Muscle of leg (tissue), 16 donors: ENCODE measurements at places on chromosomes 7 and 10. TPM values are rescaled to one million over a fixed set of nuclear protein-coding genes. Genes with fewer than 3 reads are reported as not detected.

Gene UTF1
- total RNA-seq = not detected

DNA sequence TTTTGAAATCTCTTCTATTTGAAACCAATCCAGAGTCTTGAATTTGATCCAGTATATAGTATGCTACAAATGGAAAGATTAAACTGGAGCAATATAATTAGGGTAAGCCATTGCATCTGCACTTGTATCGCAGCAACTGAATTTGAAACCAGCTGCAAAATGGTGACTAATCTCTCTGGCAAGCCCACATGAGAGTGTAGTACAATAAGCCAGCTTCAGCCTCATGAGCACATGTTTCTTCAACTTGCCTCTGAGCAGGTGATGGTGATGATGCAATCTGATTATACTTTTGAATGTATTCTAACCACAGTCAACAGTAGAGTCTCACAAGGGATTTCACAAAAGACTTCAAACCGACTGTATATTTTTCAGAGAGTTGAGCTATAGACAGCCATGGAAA, 829 bp upstream of the RPA3 start:
- peak; percentile 98 for DNase-seq

- DNase-seq = no peak
These were observed 56.4 kb upstream of the NPS start for GRCh38 chr10:127492607-127493250.

DNA sequence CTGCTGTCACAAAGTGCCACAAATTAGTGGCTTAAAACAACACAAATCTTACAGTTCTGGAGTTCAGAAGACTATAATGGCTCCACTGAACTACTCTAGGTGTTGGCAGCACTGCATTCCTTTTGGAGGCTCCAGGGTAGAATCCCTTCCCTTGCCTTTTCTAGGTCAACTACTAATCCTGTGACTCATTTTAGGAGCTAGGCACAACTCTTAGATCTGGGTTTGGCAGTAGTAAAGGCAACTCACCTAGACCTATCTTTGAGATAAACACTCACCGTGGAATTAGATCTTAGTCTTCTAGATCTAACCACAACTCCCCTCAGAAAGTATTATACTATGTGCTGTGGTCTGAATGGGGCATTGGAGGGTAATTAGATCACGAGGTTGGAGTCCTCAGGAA, 60.4 kb downstream of the ANKIB1 start:
- DNase-seq = no peak

GRCh38 chr7:28157831-28158416, 22.7 kb downstream of the JAZF1 start:
- DNase-seq = no peak

DNA sequence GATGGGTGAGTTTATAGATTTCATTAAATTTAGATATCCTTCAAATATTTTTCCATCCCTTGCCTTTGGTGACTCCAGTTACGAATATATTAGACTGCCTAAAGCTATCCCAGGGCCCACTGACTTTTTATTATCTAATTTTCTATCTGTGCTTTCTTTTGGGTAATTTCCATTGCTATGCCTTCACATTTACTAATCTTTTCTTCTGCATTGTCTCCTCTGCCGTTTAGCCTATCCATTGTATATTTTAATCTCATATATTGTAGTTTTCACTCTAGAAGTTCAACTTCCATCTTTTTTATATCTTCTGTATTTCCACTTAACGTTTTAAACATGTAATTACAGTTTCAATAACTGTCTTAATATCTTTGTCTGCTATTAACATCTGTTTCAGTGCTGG, 78.6 kb upstream of the HDAC9 start:
- DNase-seq = no peak

- no peak for DNase-seq
These were observed 3.3 kb upstream of the OPN4 start for GRCh38 chr10:86651021-86651471.

Gene ZNF467
- total RNA-seq = 3.0 TPM

GRCh38 chr7:130365511-130366441, 14.5 kb upstream of the CPA1 start:
- DNase-seq = peak; percentile 97

GRCh38 chr7:114966156-114966555, 44.3 kb downstream of the MDFIC start:
- DNase-seq = no peak

Gene ATOH7
- 0.13 TPM for total RNA-seq

Gene ZNF775
- total RNA-seq = 6.2 TPM

- no peak for DNase-seq
These were observed 32.6 kb upstream of the CNNM1 start for GRCh38 chr10:99296605-99297004.

DNA sequence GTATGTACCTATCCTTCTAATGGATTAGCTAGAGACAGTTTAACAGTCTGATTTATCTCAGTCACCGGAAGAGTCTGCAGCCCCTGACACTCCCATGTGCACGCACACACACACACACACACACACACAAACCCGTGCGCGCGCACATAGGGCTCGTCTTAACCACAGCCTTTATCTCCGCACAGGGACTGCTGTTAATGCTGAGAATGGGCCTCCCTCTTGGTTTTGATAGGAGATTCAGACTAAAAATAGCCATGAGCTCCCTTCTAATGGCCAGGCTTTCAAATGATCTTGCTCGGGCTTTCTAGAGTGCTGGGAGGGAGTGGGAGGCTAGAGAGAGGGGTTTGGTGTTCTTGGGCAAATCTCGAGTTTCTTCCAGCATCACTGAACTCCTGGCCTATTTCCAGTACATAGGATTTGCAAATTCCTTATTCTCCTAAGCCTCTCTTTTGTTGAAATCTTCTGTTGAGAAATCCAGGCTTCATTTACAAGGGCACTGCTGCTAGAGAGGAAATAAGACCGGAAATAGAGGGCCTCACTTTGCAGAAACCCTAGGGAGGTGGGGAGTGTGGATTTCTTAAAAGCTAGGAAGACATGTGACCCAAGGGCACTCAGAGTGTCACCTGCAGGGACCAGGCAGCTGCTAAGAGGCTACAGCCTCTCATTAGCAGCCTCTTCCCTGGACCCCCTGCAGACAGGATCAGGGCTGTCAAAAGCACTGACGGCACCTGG, 2.4 kb downstream of the TMEM72 start:
- DNase-seq = peak; percentile 61

Gene SLC26A5
- not detected for total RNA-seq

DNA sequence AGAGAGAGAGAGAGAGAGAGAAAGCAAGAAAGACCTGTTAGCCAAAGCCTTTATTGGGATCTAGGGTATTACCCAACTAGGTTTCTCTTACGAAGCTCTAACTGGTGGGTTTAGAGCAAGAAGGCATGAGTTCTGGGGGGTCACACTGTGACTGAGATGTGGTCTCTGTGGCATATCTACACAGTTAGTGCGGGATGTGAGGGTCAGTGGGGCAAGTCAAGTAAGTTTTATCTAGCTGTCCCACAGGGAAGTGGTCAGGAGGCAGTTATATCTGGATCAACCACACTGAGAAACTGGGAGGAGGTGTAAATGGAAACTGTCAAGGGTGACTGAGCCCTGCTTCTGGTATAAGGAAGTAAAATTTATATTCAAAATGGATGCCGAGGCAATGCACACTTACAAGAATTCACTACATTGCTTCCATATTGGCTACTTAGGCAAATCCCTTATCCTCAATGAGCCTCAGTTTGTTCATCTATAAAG, 331.6 kb upstream of the HPS1 start:
- no peak for DNase-seq

DNA sequence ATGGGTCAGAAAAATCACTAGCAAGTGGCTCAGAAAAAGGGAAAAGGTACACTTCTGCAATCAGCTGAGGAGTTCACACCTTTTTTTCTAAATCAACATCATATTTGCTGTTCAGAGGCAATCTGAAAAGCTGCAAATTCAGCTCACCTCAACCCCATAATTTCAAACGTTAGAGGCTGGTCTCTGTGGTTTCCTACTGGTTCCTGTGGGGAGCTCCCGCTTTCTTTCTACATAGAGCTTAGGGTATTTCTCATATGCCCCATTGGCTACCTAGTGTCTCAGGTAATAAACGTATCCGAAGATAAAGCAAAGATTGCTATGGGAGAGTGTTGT, 5.2 kb upstream of the ZNF22 start:
- no peak for DNase-seq

DNA sequence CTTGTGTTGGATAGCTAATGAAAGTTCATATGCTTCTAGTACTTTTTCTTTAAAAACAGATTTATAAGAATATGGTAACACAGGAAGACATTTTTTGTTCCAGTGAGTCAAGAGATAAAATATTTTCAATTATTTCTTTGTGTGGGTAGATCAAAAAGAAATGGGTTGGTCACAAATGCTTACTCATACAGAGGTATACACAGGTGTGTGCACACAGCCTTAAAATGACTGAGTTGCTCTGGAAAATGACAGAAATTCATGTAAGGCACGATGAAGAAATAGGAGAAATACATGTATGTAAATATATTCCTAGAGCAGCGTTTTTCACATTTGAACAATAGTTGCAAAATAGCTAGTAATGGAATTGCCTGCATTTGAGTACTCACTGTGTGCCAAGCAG, 66.0 kb downstream of the ST7 start:
- DNase-seq = no peak

- peak; percentile 46 for DNase-seq
These were observed 58.2 kb downstream of the ARMH3 start for GRCh38 chr10:101997803-101998202.

DNA sequence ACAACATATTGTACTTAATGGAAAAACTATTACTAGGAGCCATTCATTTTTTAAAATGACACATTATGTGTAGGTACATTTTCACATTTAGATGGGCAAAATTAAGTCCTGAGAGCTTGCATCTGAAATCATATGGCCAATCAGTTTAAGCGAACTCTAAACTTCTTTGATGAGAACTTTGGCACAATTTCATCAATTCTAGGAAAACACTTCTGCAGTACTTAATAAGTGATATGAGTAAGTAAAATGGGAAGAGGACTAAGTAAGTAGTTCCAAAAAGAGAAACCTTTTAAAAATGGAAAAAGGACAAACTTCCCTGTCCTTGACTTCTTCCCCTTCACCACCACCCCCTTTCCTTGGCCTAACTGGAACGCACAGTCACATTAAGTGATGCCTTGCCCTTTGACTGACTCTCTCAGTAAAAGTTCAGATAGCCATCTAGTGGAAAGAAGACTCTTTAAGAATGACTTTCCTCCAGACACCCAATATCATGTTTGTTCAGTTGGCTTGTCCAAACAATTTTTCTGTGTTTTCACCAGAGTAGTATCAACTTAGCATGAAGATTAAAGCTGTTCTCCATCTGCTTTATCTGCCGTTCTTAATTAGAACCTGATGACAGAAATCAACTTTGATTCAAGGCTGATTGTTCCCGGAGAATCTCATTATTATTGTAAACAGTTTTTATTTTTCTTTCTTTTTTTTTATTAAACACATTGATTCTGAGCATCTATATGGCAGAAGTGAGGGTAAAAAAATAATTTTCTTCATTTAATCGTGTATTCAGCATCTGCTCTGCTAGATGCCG, 45.1 kb downstream of the CNNM2 start:
- DNase-seq = no peak

Gene INHBA
- total RNA-seq = 9.0 TPM

GRCh38 chr7:74023092-74023536, 4.9 kb upstream of the ELN start:
- DNase-seq = no peak

Gene BEND7
- 5.6 TPM for total RNA-seq

DNA sequence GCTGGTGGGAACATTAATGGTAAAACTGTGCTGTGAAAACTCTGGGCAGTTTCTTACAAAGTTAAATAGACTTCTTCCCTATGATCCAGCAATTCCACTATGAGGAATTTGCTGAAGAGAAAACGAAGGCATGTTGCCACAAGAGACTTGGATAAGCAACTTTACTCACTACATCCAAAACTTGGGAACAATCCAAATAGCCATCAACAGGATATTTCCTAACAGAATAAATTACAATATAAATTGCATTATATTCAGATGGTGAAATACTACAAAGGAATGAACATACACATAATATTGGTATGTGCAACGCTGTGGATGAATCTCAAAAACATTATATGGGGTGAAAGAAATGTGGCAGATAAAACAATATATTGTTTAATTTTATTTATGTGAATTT, 21.4 kb upstream of the MKI67 start:
- DNase-seq = peak; percentile 76

- DNase-seq = no peak
These were observed 9.4 kb downstream of the ELFN1 start for GRCh38 chr7:1679326-1679965.

- no peak for DNase-seq
These were observed 11.3 kb downstream of the RAB11FIP2 start for GRCh38 chr10:118035354-118036005.

Gene CLCN1
- 1.1 TPM for total RNA-seq

Gene SLC26A3
- not detected for total RNA-seq

DNA sequence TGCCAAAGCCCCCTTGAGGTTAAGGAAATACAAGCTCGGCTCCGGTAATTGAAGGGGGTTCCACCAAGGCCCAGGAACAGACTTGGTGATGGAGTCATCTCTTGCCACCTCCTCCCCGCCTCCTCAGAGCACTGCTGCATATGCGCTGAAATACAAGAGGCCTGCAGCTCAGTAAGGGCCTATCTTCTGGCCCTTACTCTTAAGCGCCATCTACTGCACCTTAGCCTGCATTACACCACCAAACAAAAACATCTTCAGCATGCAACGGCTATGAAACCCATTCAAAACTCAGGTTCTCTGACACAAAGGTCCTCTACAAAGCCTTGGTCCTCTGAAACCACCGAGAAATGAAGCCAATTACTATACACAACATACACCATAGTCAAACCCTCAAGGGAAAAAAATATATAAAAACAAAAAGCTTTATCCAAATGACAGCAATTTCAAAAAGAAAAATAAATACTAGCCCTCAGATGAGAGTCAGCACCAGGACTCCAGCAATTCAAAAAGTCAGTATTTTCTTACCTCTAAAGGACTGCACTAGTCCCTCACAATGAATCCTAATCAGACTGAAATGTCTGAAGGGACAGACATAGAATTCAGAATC, 176.8 kb upstream of the TBX20 start:
- DNase-seq = no peak

Gene OR13A1
- not detected for total RNA-seq

DNA sequence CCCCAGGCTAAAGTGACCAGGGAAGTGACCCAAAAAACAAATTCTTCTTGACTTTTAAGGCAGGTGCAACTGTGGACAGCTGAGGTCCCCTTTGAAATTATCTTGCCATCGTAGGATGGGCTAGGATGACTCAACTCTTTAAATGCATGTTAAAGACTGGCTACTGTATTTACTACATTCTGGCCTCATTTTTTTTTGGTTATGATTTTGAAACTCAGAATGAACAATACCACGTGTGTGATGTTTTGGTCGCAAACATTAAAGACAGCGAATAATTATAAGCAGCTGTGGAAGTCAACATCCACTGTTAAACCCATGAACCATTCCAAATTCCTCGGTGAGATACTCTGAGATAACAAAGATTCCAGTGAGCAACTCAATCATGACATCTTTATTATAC, 1.2 kb upstream of the SLC13A4 start:
- DNase-seq = no peak

- no peak for DNase-seq
These were observed 52.3 kb upstream of the WAC start for GRCh38 chr10:28480628-28480965.

Gene AS3MT
- total RNA-seq = 11.9 TPM

GRCh38 chr7:47453093-47454061, 128.5 kb downstream of the TNS3 start:
- peak; percentile 91 for DNase-seq
